ENCODE measurements at places on chromosomes 2 and 18.

DNA sequence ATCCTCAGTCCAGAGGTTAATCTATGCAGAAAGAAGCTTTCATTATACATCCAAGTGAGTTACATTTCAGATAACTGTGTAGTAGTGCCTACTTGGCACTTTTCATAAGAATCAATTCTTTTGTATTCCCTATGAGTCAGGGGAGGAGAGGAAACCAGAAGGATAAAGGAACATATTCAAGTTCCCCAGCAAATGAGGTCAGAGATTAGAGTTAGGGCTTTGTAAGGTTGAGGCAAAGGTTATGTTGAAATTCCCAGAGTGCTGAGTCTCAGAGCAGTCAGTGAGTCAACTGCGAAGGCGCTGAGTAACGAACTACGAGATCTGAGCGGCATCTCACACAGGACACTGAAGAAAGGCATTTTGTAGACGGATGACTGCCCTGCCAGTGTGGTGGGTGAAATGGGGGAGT lies 25.1 kb upstream of the ME2 start:
- no peak for DNase-seq

GRCh38 chr2:155997538-155997937 lies 335.0 kb downstream of the NR4A2 start:
- DNase-seq, result no peak

DNA sequence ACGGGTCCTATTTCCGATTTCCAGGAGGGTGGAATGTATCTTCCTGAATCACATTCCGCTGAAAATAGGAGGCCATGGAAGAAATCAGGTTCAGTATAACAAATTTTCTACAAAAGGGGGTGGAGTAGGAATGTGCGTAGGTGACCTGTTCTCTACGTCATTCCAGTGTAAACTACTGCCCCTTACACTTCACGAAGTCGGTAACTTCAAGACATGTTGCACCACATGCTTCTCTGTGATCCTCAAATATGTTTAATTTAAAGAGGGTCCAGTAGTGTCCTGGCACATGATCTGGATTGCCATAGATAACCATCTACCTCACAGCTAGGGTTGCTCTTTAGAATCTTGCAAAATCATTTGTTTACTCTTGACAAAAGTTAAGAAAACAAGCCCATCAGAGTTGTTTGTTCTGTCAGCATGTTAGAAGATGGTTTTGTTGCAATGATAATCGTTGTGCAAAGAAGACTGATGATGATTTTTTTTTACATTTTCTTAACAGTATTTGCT lies 7.5 kb upstream of the CPS1 start:
- DNase-seq, result no peak

DNA sequence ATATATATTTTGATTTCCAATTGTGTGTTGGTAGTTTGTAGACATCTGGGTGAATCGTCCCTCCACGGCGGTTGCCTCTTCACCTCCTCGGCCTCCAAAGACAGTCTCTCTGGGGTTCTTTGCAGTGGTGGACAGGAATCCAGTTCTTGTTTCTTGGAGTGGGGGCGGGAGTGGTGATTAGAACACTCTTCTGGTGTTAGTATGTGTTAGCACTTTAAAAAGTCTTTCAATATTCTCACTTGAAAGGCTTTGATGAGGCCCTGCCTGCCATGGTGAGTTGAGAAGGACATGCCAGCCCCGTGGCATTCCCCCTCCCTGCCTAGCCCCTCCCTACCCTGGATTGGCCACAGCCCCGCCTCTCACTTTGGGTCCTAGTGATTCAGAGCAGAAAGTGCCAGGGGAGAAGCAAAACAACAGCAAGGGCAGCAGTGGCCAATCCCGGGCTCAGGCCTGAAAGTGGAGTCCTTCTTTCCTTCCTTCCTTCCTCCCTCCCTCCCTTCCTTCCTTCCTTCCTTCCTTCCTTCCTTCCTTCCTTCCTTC lies 316.8 kb upstream of the HS6ST1 start:
- no peak for DNase-seq

GRCh38 chr2:230226051-230226551 lies 565 bp downstream of the SP140 start:
- no peak for DNase-seq

DNA sequence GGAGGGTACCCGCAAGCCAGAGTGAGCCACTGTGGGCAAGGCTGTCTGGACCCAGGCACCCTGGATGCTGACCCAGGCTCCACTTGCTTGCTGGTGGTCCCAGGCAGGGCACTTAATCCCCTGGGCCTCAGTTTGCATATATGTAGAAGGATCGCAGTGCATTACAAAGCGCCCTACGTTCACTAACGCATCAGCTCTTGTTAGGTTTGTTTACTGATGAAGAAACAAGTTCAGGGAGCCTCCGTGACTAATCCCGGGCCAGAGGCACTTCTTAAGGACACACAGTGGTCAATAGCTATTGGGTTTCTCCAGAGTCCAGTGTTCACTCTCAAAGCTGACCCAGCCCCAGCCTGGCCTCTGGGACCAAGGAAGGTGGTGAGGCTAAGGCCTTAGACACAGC lies 70.2 kb downstream of the LBH start:
- no peak for DNase-seq

GRCh38 chr18:49668574-49669275 lies 106.9 kb downstream of the LIPG start:
- no peak for DNase-seq

GRCh38 chr2:173750353-173750801 lies 214.8 kb downstream of the SP3 start:
- DNase-seq, result no peak

GRCh38 chr2:49553658-49554057 lies 399.3 kb upstream of the FSHR start:
- DNase-seq, result no peak

GRCh38 chr18:11004951-11005350 lies 144.4 kb downstream of the PIEZO2 start:
- no peak for DNase-seq

- no peak for DNase-seq
These were observed 338.4 kb downstream of the FIGN start for GRCh38 chr2:163397451-163397850.

GRCh38 chr18:38033282-38033681 lies 467.7 kb upstream of the CELF4 start:
- no peak for DNase-seq

- DNase-seq, result no peak
These were observed 9.6 kb downstream of the CPLX4 start for GRCh38 chr18:59308938-59309260.

GRCh38 chr18:25604894-25605597 lies 253.1 kb upstream of the ZNF521 start:
- DNase-seq, result no peak

All from 8988T (cell line).